ENCODE measurements at places on chromosomes 3 and 15. TPM values are rescaled to one million over a fixed set of nuclear protein-coding genes. Genes with fewer than 3 reads are reported as not detected.

Gene LTF
- 17.0 TPM for total RNA-seq

DNA sequence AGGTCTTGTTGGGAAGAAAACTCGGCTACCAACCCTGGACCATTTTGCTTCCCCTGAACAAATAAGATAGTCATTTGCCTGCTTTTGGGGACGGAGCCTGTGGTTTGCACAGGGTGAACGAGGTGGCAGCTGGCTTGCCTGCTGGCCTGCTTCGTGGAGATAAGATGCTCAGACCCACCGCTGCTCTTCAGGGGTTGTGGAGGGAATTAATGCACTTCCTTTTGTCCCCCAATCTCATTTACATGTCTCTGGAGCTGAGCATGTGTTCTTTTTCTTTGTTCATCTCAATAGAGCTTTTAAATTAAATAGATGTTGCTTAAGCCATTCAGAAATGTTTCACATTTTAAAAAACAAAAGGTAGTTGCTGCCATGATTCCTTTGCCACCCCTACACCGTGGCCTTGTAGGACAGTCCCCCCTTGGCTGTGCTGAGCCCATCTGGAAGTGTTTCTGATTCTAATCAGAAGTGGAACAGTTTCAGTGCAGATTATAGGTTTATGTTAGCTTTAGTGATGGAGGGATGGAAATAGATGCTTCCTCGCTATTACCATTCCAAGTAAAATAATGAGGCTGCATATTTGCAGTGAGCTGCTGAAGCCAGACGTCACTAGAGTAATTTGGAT, 25.6 kb downstream of the APBA2 start:
- DNase-seq: no peak

GRCh38 chr15:78272776-78273175, 8.4 kb downstream of the DNAJA4 start:
- no peak for DNase-seq

- no peak for DNase-seq
These were observed 49.6 kb downstream of the FAM98B start for GRCh38 chr15:38503496-38503895.

GRCh38 chr15:42465520-42466259, 25.3 kb downstream of the ZNF106 start:
- DNase-seq: no peak

- no peak for DNase-seq
These were observed 61.3 kb upstream of the RAB6B start for GRCh38 chr3:133956982-133957381.

- DNase-seq: no peak
These were observed 3.6 kb upstream of the MYH15 start for GRCh38 chr3:108513961-108514360.

DNA sequence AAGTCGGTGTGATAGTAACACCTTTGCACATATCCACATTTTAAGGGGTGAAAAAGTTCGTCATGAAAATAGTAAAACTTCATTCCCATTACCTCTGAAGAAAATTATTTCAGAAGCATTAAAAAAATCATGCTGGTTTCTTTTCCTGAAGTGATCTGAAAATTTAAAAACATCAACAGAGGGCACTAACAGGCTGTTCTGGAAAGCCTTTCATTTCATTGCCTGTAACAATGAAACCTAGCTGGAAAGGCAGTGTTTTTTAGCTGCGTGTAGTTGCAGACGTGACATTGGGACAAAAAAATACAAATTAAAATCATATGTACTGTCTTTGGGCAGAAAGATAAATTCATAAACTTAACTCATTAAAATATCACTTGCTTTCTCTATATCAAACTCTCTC, 993.8 kb downstream of the GBE1 start:
- DNase-seq: no peak

GRCh38 chr15:77695961-77696582, 63.4 kb upstream of the LINGO1 start:
- peak; percentile 62 for DNase-seq

All from pancreas (tissue), 10 donors.